ENCODE measurements at places on chromosomes 2 and 18.

DNA sequence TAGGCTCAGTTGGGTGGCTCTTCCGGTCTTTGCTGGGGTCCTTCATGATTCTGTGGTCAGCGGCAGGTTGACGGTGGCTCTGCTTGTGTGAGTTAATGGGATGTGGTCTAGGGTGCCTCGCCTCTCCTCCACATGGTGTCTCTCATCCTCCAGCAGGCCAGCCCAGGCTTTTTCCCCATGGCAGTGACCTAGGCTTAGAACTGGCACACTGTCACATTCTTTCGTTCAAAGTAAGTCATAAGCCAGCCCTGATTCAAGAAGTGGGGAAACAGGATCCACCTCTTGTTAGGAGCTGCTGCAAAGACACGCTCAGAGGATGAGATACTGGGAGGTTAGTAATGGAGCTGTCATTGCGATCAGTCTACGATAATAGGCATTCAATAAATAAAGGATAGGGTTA, 46.0 kb upstream of the CTIF start:
- DNase-seq: no peak

- no peak for DNase-seq
These were observed 274.9 kb downstream of the CLIP4 start for GRCh38 chr2:29390136-29390535.

DNA sequence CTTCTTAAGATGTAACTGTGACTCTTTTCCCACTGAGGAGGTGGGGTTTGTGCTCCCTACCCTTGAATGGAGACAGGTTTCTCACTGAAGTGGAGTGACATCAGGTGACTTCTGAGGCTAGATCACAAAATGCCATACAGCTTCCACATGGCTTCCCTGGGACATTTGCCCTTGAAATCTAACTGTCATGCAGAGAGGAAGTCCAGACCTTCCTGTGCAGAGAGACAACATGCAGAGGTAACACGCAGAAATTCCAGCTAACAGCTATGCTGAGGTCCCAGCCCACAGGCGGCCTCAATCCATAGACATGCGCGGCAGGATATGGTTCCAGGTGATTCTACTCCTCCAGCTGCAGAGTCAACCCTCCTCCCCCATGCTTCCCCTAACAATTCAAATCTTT, 119.0 kb downstream of the TRIB2 start:
- DNase-seq: no peak

- DNase-seq: no peak
These were observed 180.1 kb downstream of the RDH14 start for GRCh38 chr2:18380321-18380720.

GRCh38 chr18:30186245-30186644, 856.3 kb downstream of the DSC3 start:
- DNase-seq: no peak

DNA sequence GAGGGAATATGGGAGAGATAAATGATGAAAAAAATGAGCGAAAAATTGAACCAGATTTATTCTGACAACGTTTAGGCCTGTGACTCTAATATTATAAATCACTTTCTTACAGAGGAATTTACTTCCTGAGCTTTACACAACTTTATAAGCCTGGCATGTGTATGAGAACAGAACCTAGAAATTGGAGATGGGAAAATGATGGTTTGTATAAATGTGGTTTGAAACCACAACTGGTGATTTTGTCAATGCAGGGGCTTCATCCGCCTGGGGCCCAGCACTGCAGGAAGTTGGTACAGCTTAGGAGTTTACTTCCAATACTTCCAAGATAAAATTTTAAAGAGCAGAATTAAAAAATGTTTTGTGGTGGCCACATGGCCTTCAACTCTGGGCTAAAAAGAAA, 82.3 kb downstream of the VAPA start:
- no peak for DNase-seq

DNA sequence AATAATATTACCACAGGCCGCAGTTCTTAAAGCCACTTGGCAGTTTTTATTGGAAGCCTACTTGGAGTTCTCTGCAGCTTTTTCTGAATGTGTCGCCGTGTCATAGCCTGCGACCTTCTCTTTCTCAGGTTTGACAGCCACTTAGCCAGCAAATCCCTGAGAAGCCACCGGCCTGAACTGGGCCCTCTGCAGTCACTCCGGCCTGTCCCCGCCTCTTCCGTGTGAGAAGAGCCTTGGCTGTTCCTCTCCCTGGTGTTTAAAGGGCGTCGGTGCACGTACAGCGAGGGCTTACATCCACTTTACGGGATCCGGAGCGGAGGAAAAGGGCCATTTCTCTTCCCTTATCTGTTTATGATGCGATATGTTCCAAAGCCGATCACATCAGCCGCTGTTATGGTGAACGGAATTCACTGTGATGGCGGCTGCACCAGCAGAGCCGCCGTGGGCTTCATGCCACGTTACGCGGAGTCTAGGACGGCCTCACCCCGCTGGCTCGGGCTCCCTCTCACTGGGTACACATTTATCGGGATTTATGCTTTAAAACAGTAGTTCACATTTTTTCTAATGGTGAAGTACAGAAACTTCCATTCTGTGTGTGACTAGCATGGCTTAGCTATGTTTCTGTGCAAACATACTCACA, 66.8 kb downstream of the GBX2 start:
- DNase-seq: no peak

GRCh38 chr2:85998071-85998991, 107.4 kb downstream of the POLR1A start:
- DNase-seq: no peak

- no peak for DNase-seq
These were observed 115.6 kb downstream of the MBP start for GRCh38 chr18:77016936-77017335.

DNA sequence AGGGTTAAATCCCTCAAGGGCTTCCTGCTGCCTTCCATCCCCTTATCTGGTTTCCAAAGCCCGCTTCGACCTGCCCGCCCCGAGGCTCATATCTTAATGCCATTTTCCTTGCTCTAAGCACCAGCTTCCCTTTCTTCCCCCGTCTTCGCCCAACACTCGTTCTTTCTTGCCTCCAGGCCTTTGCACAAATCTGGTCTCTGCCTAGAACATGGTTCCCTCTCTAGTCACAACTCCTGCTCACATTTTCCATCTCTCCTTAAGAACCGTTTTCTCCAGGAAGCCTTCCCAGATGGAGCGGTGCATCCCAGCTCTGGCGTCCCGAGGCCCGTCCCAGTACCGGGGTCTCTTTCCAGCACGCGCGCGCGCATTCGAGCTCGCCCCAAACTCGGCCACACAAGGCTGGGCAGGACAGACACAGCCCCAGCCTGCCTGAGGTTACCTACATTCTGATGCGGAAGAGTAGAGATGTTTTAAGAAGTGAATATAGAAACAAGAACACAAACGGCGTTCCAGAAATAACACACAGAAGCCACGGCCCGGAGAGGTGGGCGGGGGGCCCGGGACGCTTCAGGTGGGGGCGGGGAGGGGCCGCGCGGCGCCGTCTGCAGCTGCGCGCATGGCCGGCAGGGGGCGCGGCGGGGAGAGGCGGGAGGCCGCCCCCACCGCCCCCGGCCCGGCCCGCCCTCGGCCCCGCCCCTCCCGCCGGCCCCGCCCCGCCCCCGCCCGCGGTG, at the start of gene DGKD:
DGKD (plus strand) TSS at position 726 of the 731 bp plus-strand sequence. CDS start 25 bp downstream, outside the sequence.
- peak; percentile 7 for DNase-seq

- DNase-seq: no peak
These were observed 186.6 kb downstream of the C1D start for GRCh38 chr2:67876176-67876575.

DNA sequence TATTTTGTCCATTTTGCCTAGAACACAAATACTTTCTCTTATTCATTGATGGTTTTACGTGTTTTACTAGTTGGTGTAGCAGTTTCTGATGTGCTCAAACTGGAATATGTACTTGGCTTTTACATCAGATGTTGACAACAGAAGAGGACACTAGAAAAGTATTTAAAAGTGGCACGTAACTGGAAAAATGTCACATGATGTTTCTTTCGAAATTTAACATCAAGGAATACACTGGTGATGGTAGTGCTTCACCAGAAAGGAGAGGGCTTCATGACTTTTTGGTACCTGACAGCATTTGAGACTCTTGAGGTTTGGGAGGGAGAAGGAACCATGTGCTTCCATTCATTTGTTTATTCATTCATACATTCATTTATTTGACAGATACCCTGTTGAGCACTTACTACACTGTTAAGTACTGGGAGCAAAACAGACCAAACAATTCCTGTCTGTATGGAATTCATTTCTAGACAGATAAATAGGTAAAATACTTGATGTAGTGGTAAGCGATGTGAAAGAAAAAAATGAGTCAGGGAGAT, 1.5 kb downstream of the GIGYF2 start:
- no peak for DNase-seq

GRCh38 chr2:235709969-235710879, 216.4 kb downstream of the AGAP1 start:
- no peak for DNase-seq

GRCh38 chr2:9918275-9918674, 33.2 kb upstream of the GRHL1 start:
- DNase-seq: no peak

- no peak for DNase-seq
These were observed 453.9 kb downstream of the TSN start for GRCh38 chr2:122209377-122209776.

DNA sequence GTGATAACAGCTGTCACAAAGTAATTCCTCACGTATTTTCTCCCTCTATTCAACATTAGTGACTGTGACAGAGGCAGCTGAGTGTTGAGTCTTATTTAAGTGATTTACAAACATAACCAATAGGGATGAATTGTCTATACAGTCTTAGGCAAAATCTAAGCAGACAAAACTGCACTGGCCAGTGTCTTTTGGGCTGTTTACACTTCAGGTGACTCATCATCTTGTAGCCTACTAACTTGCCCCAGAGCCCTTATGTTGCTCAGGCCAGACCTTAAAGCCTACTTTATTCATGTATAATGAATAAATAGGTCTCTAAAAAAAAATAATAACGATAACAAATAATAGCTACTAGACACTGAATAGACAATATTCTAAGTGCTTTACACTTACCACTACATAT, 17.2 kb downstream of the THOC1 start:
- no peak for DNase-seq

GRCh38 chr2:168679081-168679480, 123.4 kb upstream of the NOSTRIN start:
- DNase-seq: no peak

DNA sequence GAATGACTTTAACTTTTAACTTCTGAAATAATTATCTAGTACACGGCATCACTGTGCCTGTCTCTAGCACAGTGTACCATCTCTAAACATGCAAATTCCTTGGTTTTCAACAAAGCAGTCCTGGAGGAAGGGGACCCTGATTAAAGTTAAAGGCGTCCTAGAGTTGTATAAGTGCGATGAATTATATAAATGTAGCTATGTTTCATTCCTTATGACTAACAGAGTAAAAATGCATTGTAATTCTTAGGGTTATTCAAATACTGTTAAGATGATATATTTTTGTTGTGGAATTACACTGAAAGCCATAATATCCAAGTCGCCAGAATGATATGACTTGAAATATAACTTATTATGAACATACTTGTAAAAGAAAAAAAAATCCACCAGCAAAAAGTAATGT, 544.9 kb upstream of the LINC00305 start:
- DNase-seq: no peak

DNA sequence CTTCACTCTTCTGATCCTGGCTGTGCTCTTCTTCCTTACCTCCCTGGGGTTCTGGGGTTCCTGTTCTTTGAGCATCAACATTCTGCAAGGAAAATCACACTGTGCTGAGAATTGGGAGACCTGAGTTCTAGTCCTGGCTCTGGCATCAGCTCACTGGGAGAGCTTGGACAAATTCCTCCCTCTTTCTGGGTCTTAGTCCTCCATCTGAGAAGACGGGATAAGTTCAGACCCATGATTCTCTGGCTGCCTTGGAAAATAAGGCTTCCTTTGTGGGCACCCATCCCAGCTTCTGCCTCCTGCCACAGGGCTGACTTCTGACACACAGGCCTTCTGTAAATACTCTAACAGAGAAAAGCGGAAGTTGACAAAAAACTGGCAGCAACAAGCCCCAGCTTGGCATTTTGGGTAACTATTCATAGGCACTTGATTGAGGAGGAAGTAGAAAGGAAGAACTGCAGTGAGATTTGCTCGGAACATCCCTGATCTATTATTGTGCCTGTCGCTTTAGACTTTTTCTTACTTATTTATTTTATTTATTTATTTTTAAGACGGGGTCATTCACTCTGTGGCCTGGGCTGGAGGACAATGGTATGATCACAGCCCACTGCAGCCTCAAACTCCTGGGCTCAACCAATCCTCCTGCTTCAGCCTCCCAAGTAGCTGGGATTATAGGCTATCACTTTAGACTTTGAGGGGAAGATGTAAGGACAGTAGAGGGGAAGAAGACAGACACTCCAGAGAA, 7.9 kb downstream of the PCBP1 start:
- no peak for DNase-seq

DNA sequence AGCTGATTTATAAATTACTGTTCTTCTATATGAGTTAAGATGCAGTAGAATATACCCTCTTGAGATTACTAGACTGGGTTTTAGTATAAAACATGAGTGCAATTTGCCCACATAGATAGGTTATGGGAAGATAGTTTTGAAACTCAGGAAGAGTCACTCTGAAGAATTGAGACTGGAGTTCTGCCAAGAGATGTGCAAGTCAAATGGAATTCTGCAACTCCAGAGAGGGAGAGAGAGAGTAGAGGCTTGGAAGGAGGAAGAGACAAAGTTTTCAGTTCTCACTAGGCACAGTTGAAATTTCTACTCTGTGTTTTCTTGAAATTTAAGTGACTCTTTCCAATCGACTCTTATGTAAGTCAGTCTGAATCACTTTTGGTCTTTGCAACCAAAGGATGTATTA, 878.8 kb downstream of the TSN start:
- no peak for DNase-seq

DNA sequence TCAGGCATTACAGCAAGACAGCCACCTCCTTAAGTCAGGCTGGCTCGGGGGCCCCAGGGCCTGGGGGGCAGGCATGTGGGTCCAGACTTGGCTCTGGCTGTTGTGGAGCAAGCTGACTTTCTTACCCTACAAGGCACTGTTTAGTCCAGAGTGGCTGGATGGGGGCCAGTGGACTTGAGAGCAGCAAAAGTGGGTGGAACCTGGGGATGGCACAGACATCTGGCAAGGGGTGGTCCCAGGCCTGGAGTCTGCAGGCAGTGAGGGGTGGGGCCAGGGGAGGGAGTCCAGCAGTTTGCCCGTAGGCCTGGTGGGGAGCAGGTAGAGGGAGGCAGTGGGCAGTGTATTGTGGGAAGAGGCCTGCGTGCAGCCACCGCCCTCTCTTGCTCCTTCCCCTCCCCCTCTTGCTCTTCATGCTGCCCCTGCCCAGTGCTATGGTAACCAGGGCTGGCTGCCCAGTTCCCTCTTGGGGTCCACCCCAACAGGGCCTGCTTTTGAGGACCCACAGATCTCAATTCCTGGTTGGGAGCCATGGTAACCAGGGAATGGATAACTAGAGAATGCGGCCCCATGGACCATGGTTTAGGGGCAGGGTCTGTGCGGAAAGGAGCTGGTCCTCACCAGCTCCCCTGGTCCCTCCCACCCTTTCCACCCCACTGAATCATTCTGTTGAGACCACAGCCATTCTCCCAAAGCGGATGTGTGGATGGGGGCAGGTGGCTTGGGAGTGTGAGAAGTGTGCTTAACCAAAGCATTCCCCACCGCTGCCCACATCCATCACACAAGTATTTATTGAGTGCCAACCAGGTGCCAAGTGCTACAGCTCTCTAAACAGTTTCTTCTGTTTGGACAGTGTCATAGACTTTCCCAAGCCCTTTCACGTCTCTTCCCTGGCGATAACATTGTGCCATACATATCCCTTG, 19.3 kb downstream of the SPEG start:
- DNase-seq: no peak

- DNase-seq: no peak
These were observed 13.0 kb upstream of the FHL2 start for GRCh38 chr2:105411720-105412407.

- DNase-seq: no peak
These were observed 32.7 kb downstream of the ARHGAP25 start for GRCh38 chr2:68767031-68767961.

Data from NCI-H526 (cell line).